ENCODE measurements at places on chromosomes 7 and 10.

- DNase-seq, result peak; percentile 52
These were observed 110.5 kb downstream of the C10orf105 start for GRCh38 chr10:71608819-71609768.

GRCh38 chr7:74187915-74188675, 13.9 kb downstream of the EIF4H start:
- no peak for DNase-seq

DNA sequence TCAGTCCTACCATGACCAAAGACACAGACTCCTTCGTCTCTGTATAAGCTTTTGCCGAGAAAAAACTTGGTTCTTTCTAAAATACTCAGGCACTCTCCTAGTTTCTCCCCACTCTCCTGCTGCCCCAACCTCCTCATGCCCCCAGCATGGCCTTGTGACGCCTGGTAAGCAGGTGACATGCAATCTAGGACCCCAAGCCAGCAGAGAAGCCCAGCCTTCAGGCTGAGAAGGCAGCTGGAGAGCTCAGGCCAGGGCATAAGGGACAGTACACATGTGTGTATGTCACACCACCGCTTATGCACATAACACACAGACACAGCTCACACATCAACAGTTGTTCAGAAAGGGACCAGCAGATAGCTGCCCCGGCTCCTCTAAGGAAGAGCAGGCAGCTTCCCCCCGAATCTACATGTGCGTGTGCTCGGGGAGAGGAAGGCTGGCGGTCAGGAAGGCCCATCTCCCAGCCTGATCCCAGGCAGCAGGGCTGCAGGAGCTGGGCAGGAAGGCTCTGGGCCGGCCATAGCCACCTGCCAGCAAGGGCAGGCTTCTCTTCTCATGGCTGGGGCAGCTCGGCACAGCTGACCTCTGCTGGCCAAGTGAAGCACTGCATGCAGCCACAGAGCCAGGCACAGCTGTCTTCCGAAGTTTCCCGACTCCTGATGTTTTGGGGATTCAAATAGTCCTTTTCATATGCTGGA, 8.5 kb downstream of the DDX56 start:
- peak; percentile 42 for DNase-seq

DNA sequence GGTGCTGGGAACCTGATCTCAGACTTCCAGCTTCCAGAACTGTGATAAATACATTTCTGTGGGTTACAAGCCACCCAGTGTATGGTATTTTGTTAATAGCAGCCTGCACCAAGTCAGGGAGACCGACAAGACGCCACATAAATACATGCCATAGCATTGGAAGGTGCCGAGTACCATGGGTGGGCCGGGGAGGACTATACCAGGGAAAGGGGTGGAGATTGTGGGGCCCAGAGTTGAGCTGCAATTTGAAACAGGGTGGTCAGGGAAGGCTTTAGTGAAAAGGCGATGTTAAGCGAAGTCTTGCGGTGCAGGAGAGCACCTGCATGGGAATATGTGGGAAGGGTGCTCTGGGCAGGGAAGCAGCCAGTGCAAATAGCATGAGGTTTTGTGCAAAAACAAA, 88.9 kb upstream of the LRRC4 start:
- DNase-seq, result no peak

DNA sequence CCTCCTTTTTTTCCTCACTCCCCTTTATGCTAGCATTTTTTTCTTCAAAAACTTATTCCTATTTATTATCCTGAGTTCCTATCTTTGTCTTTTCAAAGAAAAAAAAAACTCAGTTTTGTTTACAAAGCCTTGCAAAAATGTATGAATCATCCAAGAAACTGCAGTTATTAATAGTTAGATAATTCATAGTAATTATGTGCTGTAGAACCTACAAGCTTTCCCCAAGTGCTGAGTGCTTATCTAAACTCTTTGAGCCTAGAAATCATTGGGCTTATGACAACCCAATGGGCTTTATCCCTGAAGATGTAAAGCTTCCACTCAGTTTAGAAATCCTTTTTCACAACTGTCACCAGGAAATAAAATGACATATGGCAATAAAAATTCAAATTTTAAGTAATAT, 145.9 kb upstream of the WNT16 start:
- no peak for DNase-seq

- DNase-seq, result no peak
These were observed 86.5 kb upstream of the NMT2 start for GRCh38 chr10:15254808-15255648.

GRCh38 chr10:123837756-123838155, 53.9 kb downstream of the CPXM2 start:
- no peak for DNase-seq

DNA sequence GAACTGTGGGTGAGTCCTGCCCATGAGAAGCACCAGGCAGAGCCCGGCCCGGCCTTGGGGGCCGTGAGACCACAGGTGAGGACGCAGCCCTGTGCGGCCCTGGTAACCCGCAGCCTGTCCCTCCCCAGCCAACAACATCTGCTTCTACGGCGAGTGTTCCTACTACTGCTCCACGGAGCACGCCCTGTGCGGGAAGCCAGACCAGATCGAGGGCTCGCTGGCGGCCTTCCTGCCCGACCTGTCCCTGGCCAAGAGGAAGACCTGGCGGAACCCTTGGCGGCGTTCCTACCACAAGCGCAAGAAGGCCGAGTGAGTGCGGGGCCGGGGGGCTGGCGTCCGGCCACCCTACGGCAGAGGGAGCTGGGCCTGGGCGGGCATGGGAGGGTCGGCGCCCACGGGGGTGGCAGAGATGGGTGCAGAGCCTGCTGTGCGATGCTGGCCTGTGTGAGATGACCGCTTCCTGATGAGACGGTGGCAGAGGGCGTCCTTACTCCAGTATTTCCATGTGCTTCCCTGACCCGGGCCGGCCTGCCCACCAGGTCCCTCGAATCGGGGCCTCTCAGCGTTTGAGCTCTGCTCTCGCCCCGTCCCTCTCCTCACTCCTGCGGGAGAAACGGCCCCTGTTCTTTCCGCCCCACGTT, 34.1 kb upstream of the FOXL3 start:
- DNase-seq, result no peak

DNA sequence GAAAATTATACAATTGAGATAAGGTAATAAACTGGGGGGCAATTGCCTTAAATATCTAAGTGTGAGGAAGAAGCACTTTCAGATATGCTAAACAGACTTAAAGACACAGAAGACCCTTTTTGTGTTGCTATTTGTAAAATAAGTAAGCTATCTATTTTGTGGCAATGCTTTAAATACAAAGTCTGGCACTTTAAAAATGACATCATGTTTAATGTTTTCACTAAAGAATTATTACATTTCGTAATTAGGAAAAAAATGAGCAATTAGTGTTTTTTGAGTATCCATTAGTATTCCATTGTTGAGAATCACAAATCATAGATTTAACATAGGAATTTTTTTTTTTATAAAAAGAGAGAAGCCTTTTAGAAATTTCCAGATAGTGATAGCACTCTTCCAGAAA, 2.1 kb downstream of the CREB5 start:
- no peak for DNase-seq

GRCh38 chr7:2637505-2638223, 5.9 kb downstream of the TTYH3 start:
- DNase-seq, result no peak

DNA sequence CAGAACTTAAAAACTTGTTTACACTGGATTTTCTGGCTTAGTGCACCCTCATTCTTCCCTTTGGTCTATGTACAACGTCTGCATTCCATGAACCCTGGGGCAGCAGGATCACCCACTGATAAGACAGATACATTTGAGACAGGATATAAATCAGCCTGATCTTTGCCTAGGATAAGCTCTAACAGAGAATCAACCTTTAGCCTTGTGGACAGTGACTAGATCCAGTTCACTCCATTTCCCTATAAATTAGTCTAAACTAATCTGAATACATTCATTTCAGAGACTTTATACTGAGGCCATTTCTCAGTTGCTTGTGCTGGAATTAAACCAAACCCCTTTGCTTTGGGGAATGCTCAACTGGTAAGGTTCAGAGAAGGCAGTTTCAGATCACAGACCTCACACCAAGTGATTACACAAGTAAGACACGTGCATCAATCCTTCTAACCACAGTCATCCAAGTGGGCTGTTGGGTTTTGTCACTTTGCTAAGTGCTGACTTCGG, 639.8 kb upstream of the FZD8 start:
- DNase-seq, result no peak

DNA sequence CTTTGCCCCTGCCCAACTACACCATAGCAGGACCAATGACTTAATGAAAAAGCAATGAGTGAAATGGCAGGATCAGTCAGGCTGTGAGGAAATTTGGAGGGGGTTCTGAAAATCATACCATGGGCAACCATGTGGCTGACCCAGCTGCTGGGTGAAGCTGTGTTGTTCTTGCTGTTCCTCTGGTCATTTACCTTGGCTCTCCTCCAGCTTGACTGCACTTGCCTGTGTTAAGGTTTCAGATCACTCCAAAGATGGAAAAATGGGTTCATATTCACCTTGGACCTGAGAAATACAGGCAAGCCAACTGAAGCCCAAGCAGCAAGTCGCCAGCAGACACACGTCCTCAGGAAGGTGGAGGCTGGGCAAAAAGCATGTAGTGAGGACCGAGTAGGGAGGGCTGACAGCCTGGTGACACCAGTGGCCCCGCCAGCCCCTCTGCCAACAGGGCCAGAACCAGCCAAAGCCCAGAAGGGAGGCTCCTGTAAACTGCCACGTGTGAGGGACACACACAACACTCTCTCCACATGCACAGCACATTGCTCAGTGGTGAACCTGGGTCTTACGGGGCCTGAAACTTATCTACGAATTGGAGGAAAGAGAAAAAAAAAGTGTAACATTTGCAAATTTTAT, 40.1 kb downstream of the PARP12 start:
- DNase-seq, result no peak

DNA sequence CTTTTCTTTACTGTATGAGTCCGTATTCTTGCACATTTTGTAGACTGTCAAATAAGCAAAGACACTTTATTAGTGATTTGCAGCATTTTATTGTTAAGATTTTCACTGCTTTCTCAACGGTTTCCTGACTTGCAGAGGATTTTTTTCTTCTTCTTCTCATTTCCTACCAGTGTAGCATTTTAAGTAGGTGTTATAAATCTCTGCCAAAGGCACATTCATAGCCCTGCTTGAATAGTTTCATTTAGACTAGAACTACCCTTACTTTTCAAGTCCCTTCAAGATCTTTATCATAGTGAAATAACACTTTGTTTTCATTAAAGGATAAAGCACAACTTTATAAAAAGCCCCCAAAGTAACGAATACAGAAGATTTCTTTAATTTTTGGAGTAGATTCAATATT, 271.4 kb downstream of the TSPAN12 start:
- no peak for DNase-seq

- DNase-seq, result no peak
These were observed 54.9 kb downstream of the CLIP2 start for GRCh38 chr7:74344132-74344496.

DNA sequence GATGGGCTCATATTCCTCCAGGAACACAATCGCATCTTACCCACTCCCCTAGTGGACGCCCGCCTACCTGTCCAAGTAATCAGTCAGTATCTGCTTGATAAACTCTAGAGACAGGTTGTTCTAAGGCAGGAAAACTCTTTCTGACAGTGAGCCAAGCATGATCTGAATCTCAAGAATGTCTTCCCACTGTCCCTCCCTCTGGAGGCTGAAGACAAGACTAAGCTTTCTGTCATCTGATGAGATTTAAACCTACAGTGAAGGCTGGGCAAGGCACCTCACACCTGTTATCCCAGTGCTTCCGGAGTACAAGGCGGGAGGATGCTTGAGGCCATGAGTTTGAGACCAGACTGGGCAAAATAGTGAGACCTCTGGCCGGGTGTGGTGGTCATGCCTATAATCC, 586.6 kb downstream of the GALNT17 start:
- no peak for DNase-seq

DNA sequence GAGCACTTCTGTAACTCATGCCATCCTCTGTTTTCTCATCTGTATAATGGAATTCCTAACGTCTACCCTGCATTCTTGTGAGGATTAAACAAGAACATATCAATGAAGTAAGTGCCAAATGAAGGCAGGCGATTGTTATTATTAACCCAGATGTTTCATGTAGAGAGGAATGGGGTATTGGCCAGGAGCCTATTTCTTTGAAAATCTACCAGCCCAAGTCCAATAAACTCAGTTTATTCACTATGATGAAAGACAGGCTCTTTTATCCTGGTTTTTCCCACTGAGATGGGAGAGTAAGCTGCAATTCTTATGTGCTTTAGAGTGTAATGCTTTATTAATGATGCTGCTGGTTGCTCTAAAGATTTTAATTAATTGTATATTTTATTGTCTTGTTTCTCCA, 9.6 kb downstream of the CTTNBP2 start:
- no peak for DNase-seq

DNA sequence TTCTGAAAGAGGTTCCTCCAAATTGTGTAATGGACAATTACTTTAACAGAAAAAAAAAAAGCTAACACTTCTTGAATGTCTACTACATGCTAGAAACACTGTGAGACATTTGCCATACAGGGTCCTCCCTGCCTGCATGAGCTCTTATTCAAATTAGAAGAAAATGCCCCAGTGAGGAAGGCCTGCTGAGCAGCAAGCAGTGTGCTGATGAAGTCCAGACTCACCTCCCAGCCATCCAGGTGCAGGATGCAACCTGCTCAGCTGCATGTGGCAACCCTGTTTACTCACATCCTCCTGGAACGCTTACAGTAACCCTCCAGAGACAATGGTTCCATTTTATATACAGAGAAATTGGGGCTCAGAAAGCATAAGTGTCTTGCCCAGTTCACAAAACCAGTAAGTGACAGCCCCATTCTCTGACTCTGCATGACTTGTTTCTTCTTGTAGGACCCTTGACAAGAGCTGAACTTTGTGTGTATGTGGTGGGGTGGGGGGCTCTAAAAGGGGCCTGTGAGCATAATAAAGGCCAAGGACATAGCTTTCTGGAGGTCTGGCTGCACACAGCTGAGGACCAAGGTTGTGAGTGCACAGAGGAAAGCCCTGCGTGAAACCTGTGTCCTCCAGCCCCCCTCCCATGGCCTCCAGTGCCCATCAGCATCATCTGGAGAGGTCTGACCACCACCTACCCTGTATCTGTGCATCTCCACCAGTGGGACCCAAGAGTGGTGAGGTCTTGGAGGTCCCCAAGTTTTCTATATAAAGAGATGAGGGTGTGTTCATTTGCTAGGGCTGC, 387.8 kb downstream of the GRID1 start:
- no peak for DNase-seq

DNA sequence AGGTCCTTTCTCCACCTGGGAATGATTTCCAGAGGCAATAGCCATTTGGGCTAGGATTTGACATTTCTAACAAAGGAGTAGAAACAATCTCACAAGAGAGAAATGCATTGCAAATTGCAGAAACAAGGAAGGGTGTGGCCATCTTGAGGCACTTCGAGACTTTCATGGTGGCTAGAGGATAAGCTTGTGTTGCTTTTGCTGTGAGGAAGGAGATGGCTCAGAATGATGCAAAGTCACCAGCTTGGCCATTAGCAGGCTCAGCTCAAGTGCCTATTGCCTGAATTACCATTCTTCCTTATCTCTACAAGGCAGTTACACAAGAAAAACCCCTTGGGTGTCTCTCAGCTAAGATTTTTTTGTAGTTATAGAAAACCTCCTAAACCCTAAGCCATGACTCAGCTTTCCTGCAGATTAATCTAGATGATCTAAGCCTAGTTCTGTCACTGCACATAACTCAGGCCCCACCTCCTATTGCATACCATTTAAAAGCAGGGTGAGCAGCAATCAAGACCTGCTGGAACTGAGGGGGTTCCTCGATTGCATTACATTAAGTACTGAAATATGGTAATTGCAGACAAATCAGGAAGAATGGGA, 683.1 kb downstream of the NRG3 start:
- no peak for DNase-seq

GRCh38 chr7:188727-189500, 3.5 kb upstream of the FAM20C start:
- no peak for DNase-seq
